A549 (cell line): ENCODE measurements at places on chromosomes 1 and 21. TPM values are rescaled to one million over a fixed set of nuclear protein-coding genes. Genes with fewer than 3 reads are reported as not detected.

GRCh38 chr1:232334811-232335210, 295.1 kb downstream of the SIPA1L2 start:
- DNase-seq = no peak

GRCh38 chr21:29430576-29430975, 131.9 kb downstream of the BACH1 start:
- DNase-seq = no peak

- DNase-seq = no peak
Observed at GRCh38 chr21:46194374-46195334, 10.4 kb upstream of the SPATC1L start.

GRCh38 chr1:19053486-19053885, 97.0 kb upstream of the IFFO2 start:
- no peak for DNase-seq

DNA sequence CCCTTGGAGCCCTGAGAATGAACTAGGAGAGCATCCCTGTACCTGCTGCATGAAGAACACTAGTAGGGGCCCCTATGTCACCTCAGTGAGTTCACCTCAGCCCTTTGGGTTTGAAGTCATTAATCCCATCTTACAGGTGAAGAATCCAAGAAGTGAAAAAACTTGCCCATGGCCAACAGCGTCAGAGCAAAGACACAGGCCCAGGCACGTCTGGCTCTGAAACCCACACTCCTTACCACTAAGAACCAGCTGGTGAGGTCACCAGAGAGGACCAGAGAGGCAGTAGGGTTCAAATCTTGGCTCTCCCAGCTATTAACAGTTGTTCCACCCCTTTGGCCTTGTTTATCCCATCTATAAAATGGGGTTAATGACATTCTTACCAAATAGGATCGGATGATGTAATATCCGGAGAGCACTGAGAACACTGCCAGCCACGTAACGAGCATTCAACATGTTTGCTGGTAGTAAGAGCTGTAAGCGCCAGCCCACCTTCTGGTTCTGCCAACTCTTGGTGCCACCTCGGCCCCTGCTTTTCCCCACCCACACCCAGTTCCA, 8.8 kb downstream of the MATN1 start:
- DNase-seq = no peak

DNA sequence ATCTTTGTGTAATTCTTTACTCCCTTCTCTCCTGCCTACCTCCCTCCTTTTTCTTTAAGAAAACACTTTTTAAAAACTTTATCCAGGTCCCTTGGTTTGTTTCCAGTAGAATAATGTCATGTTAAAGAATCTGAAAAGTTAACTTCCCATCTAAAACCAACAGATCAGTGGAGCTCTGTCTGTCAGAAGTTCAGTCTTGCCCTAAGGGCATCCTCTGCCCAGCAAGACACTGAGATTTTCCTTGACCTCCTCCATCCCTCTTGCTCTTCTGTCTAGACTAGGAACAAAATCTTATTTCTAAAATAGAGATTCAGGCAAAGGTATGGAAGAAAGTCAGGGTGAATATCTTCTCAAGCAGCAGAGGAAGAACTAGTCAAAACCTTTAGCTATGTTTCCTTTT, 5.7 kb upstream of the GNL2 start:
- DNase-seq = no peak

DNA sequence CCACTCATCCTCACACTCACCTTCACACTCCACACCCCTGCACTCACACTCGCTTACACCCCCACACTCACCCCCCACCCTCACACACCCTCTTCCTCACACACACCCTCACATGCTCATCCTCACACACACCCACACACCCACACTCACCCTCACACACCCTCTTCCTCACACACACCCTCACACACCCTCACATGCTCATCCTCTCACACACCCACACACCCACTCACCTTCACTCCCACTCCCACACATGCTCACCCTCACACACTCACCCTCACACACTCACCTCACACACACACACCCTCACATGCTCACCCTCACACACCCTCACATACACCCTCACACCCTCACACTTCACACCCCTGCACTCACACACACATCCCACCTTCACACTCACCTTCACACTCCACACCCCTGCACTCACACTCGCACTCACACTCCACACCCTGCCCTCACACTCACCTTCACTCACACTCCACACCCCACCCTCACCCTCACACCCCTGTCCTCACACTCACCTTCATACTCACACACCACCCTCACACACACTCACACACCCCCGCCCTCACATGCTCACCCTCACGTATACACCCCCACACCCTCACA, 42.6 kb upstream of the EDN2 start:
- DNase-seq = no peak

DNA sequence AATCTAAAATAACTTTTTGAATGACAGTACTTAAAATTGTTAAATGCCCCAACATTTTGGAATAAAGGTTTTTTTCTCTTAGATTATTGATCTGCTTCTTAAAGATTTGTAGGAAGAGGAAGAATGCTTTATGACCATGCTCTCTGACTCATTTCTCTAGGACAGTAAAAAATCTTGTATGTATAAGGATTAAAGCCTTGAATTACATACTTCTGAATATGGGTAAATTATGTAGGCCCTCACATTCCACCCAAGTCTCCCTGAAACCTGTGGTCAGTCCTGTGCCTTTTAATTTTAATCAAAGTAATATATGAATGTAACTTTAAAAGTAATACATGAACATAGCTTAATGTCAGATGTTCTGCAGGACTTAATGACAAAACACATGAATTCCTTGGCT, 50.5 kb downstream of the ABCD3 start:
- no peak for DNase-seq

DNA sequence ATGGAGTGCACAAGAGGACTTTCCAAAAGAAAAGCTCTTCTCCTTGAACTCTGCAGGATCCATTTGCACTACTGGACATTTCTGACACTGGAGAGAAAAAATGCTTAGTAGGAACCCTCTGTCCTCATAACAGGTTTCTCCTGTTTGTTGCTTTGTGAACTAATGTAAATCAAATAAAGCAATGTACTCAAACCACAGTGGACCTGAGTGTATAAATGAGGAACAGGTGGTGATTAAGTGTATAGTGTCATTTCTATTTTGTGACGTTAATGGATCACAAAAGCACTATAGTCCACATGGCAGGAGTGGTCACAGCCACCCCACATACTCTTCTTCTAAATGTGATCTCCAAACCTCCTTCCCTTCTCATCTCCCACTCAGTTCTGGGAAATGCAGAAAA, 268.4 kb upstream of the DUSP10 start:
- DNase-seq = no peak

DNA sequence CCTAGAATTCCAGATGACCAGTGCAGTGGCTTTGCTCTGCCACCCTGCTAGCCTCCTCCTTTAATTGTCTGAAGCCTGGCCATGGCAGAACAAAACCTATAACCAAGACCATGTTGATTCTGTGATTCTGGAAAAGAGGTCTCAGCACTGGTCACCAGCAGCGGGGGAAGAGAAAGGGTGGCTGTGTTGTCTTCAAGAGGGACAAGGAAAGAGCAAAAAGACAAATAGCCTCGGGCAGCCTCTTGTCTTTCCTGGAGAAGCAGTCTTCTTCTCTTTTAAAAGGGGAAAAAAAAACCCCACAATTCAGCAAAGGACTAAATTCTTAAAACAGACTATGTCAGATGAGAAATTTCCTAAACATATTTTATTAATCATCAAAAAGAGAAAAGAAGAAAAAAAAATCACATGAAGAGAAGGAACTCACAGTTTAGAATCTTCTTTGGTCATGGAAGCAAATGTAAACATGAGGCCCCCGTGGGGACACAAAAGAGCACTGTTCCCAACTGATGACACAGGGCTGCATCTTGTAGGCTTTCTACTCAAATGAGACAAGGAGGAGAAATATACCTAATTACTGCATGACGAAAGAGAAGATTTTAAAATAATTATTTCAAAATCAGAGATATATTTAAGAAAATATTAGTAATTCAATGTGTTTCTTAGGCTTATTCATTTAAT, 36.3 kb upstream of the RAP1GAP start:
- DNase-seq = no peak

- DNase-seq = no peak
Observed at GRCh38 chr1:114718661-114719423, 2.3 kb upstream of the NRAS start.

GRCh38 chr21:43735236-43736091, 16.5 kb downstream of the PDXK start:
- DNase-seq = no peak

DNA sequence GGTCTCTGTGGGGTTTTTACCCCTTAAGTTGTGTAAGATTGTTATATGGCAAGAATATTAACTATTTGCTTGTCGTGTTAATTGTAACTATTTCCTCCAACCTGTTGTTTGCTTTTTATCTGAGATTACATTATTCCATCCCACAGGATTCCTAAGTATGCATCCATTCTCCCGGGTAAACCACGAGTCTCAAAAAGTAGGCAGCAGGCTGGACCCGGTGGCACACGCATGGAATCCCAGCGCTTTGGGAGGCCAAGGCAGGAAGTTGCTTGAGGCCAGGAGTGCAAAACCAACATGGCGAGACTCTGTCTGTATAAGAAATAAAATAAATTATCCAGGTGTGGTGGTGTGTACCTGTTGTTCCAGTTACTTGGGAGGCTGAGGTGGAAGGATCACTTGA, 12.6 kb upstream of the RSPO1 start:
- DNase-seq = no peak

GRCh38 chr1:203570805-203571204, 55.8 kb upstream of the ATP2B4 start:
- DNase-seq = no peak

- no peak for DNase-seq
Observed at GRCh38 chr1:245188403-245188802, 33.6 kb downstream of the KIF26B start.

GRCh38 chr1:8465692-8466091, 147.8 kb downstream of the SLC45A1 start:
- DNase-seq = no peak

DNA sequence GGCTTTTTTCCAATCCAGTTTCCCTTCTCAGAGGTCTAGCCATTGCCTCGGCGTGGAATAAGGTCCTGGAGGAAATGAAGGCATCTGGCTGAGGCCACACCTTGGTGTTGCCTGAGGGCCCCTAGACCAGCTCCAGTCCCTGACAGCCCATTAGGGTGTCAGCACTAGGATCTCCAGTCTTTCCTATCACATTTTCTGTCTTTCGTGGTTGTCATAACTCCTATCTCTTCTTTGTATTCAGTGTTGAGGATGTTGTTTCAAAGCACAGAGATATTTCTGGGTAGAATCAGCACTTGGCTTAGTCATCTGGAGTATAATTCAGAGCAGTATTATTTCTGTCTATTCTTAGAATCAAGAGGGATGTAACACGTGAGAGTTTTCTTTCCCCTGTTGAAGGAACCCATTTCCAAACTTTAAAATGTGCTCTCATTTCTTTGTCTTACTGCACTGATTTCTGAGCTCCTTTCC, 844.3 kb downstream of the KCNT2 start:
- DNase-seq = no peak

GRCh38 chr1:169586395-169587255, at the start of gene F5:
F5 (minus strand) TSS chr1:169586481; CDS start chr1:169586386, 95 bp downstream.
- DNase-seq = peak; percentile 72

- no peak for DNase-seq
Observed at GRCh38 chr1:218357893-218358232, 12.7 kb downstream of the TGFB2 start.

GRCh38 chr1:10271869-10272268, 61.5 kb downstream of the KIF1B start:
- no peak for DNase-seq

DNA sequence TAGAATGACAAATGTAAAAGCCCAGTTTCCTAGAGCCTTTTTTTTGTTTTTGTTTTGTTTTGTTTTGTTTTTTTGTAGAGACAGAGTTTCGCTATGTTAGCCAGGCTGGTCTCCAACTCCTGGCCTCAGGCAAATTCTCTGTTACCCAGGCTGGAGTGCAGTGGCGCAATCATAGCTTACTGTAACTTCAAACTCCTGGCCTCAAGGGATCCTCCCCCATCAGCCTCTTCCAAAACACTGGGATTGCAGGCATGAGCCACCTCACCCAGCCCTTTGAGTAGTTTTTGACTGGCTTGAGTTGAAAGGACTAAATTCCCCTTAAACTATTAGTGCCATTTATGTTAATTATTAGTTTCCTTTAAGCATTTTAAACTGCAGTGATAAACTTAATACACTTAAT, 28.8 kb upstream of the ZBTB18 start:
- DNase-seq = no peak

DNA sequence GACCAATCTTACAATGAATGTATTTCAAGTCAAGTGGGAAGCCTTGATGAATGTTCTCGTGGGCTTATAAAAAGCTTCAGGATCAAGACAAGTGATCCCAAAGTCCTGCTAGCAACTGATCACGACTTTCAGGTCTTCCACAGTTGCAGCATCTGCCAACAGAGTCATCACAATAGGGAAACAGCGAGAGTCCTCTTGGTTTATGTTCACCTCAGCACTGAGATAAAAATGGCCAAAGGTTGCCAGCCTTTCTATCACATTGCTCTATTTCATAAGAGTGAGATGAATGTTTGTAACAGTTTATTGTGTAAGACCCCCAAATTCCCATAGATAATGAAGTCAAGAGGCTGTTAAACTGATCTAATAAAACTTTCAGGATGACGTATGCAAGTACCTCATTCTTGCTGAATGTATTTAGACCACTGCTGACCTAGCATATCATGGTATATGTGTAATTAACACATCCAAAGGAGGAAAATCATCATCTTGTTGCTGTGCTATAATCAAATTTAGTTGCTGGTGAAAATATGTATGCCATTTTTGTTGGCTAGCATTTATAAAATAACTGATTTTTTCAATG, 150.6 kb downstream of the TGFBR3 start:
- DNase-seq = no peak

GRCh38 chr1:29176576-29176975, 5.1 kb downstream of the SRSF4 start:
- DNase-seq = no peak

- no peak for DNase-seq
Observed at GRCh38 chr1:156149374-156150332, 3.7 kb upstream of the SEMA4A start.

DNA sequence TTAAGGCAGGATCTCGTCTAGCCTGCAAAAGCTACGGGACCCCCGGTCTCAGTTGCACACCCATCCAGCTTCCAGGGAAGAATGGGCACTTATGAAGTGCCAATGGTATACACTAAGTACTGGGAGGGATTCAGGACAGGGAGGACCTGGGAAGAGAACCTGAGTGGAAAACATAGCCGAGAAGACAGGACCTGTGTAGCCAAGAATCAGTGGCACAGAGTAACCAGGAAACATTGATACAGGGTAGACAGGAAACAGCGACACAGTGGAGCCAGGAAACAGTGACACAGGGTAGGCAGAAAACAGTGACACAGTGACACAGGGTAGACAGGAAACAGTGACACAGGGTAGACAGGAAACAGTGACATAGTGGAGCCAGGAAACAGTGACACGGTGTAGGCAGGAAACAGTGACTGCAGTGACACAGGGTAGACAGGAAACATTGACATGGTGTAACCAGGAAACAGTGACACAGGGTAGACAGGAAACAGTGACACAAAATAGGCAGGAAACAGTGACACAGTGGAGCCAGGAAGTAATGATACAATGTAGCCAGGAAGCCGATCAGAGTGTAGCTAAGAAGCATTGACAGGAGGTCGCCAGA, 138.0 kb upstream of the ARHGEF16 start:
- no peak for DNase-seq

The IVNS1ABP gene
- 63.9 to 81.0 TPM (median 72.0 TPM) in 3 replicates for polyA plus RNA-seq

The NBPF20 gene
- polyA plus RNA-seq = 1.3 to 1.6 TPM (median 1.5 TPM) in 3 replicates

The S100A7A gene
- polyA plus RNA-seq = not detected in 3 replicates

The TTLL7 gene
- 1.6 to 2.3 TPM (median 1.8 TPM) in 3 replicates for polyA plus RNA-seq

The SPRR3 gene
- not detected in 3 replicates for polyA plus RNA-seq

The ADAMTS4 gene
- 0.01 TPM in 1 of 3 replicates, not detected in the others for polyA plus RNA-seq

The GCLM gene
- polyA plus RNA-seq = 90.2 to 100 TPM (median 92.3 TPM) in 3 replicates

The GCSAML gene
- not detected in 3 replicates for polyA plus RNA-seq

The GNAT2 gene
- 0.25 TPM in 1 of 3 replicates, not detected in the others for polyA plus RNA-seq

The CELA2B gene
- not detected in 3 replicates for polyA plus RNA-seq

The ARHGAP29 gene
- 14.3 to 16.2 TPM (median 15.8 TPM) in 3 replicates for polyA plus RNA-seq

The BATF3 gene
- polyA plus RNA-seq = 6.6 to 8.9 TPM (median 7.0 TPM) in 3 replicates

The CNKSR1 gene
- 0.17 to 0.84 TPM (median 0.34 TPM) in 3 replicates for polyA plus RNA-seq
